ENCODE measurements at places on chromosomes 7 and 10.

GRCh38 chr10:43421201-43421507 lies 12.2 kb upstream of the HNRNPF start:
- H3K36me3 ChIP-seq, result no peaks in the 10 kb centered on the region
- DNase-seq, result no peak
- peaks cover 18% of the 10 kb centered on the region for H3K4me1 ChIP-seq
- H3K27ac ChIP-seq, result peak overlapping the region; percentile 93
- H3K27me3 ChIP-seq, result no peaks in the 10 kb centered on the region
- peak overlapping the region; percentile 88 for H3K4me3 ChIP-seq

- no peak for DNase-seq
- no peaks in the 10 kb centered on the region for H3K36me3 ChIP-seq
- no peak overlapping the region for H3K4me3 ChIP-seq
- peaks cover 14% of the 10 kb centered on the region for H3K27me3 ChIP-seq
- H3K27ac ChIP-seq, result no peak overlapping the region
Measured at GRCh38 chr10:99266383-99266782, 30.7 kb upstream of the HPSE2 start.

GRCh38 chr7:2107386-2108070 lies 125.2 kb downstream of the MAD1L1 start:
- peaks cover 57% of the 10 kb centered on the region for H3K4me1 ChIP-seq
- H3K4me3 ChIP-seq, result no peak overlapping the region
- no peak overlapping the region for H3K27ac ChIP-seq
- peaks cover 13% of the 10 kb centered on the region for H3K36me3 ChIP-seq

DNA sequence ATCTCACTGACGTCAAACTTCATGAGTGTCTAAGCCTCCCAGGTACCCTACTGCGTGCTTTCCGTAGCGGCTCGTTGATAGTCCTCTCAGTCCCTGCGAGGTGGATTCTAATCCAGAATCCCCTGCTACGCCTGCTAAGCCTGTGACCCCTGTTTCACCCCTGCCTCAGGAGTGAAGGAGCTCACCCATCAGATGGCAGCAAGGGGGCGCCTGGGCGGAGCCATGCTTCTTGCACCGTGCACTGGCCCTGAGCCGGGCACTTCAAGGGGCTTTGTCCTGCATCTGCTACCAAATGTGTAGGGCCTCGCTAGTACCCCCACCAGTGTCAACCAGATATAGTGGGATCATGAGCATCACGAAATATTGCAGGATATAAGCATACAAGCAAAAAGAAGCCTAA lies 918 bp upstream of the STRA8 start:
- no peak for DNase-seq
- no peaks in the 10 kb centered on the region for H3K4me1 ChIP-seq
- H3K27me3 ChIP-seq, result peaks cover 16% of the 10 kb centered on the region
- H3K27ac ChIP-seq, result no peak overlapping the region
- H3K4me3 ChIP-seq, result no peak overlapping the region
- H3K36me3 ChIP-seq, result no peaks in the 10 kb centered on the region

GRCh38 chr10:97465982-97466381 lies 20.0 kb downstream of the ZDHHC16 start:
- peak overlapping the region; percentile 22 for H3K27ac ChIP-seq
- H3K36me3 ChIP-seq, result peaks cover 26% of the 10 kb centered on the region
- H3K4me1 ChIP-seq, result peaks cover 24% of the 10 kb centered on the region
- H3K27me3 ChIP-seq, result no peaks in the 10 kb centered on the region
- H3K4me3 ChIP-seq, result no peak overlapping the region
- DNase-seq, result no peak

- no peak overlapping the region for H3K27ac ChIP-seq
- no peak overlapping the region for H3K4me3 ChIP-seq
- no peaks in the 10 kb centered on the region for H3K4me1 ChIP-seq
- DNase-seq, result no peak
- no peaks in the 10 kb centered on the region for H3K27me3 ChIP-seq
Measured at GRCh38 chr7:156327474-156327873, 313.1 kb upstream of the RNF32 start.

DNA sequence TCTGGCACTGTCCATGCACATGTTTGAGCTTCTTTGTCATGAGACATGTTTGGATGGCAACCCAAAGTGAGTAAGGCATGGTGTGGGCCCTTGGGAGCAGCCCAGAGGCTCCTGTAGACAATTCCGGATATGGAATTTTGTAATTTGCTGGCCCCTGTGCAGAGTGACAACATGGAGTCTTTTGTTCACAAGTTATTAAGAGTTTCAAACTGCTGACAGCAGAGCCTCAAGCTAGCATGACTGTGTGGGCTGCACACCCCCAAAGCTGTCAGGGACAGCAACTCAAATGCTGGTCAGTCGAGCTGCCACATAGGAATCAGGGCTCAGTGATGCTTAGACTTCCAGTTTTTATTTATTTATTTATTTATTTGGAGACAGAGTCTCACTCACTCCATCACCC lies 7.0 kb upstream of the MYL7 start:
- H3K4me3 ChIP-seq, result no peak overlapping the region
- DNase-seq, result no peak
- H3K27ac ChIP-seq, result no peak overlapping the region
- H3K36me3 ChIP-seq, result no peaks in the 10 kb centered on the region

GRCh38 chr7:132751244-132751647 lies 175.0 kb upstream of the PLXNA4 start:
- no peak overlapping the region for H3K27ac ChIP-seq
- H3K36me3 ChIP-seq, result peaks cover 10% of the 10 kb centered on the region
- peaks cover 12% of the 10 kb centered on the region for H3K4me1 ChIP-seq

DNA sequence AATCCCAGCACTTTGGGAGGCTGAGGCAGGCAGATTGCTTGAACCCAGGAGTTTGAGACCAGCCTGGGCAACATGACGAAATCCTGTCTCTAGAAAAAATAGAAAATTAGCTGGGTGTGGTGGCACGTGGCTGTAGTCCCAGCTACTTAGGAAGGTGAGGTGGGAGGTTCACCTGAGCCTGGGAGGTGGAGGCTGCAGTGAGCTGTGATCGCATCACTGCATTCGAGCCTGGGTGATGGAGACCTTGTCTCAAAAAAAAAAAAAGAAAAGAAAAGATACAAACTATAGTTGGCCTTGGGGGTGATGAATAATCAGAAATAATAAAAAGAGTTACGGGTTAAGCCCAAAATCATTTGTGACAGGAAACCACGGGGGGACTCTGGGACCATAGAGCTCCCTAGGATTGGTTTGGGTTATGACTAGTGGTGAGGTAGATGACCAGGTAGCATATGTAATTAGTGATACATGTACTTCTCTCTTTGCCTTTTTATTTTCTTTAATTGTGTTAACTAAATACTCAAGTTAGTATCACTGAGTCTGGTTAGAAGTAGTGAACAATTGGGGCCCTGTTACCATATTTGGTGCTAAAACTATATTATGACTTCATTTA lies 10.4 kb upstream of the ASCC1 start:
- H3K27ac ChIP-seq, result no peak overlapping the region
- DNase-seq, result no peak
- H3K4me3 ChIP-seq, result no peak overlapping the region
- H3K27me3 ChIP-seq, result no peaks in the 10 kb centered on the region

GRCh38 chr10:76080451-76080850 lies 649.0 kb downstream of the LRMDA start:
- H3K4me3 ChIP-seq, result no peak overlapping the region
- no peaks in the 10 kb centered on the region for H3K27me3 ChIP-seq
- peak; percentile 62 for DNase-seq

DNA sequence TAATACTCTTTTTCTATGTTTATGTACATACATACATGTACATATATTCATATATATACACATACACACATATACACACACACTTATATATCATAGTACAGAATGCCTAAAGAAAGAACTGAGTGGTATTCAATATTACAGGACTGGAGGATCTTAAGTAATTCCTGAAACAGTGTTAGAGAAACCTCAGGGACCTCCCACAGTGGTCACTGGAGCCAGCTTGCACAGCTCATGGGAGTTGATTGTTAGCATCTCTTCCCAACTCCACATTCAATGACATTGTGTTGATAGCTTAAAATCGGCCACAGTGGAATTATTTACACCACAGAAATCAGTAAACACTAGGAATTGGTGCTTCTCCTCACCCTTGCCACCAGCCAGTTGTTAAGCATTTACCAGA lies 6.0 kb downstream of the LRRC17 start:
- H3K4me3 ChIP-seq, result no peak overlapping the region
- H3K4me1 ChIP-seq, result peaks cover 27% of the 10 kb centered on the region
- H3K27ac ChIP-seq, result no peak overlapping the region
- no peaks in the 10 kb centered on the region for H3K27me3 ChIP-seq

- no peaks in the 10 kb centered on the region for H3K36me3 ChIP-seq
- DNase-seq, result no peak
- H3K27me3 ChIP-seq, result no peaks in the 10 kb centered on the region
- no peak overlapping the region for H3K4me3 ChIP-seq
- H3K4me1 ChIP-seq, result peaks cover 8% of the 10 kb centered on the region
- no peak overlapping the region for H3K27ac ChIP-seq
Measured at GRCh38 chr7:79604841-79605240, 151.4 kb upstream of the MAGI2 start.

- H3K27ac ChIP-seq, result no peak overlapping the region
- H3K36me3 ChIP-seq, result no peaks in the 10 kb centered on the region
- no peaks in the 10 kb centered on the region for H3K27me3 ChIP-seq
- H3K4me1 ChIP-seq, result no peaks in the 10 kb centered on the region
Measured at GRCh38 chr10:64011912-64012714, 490.9 kb downstream of the REEP3 start.

GRCh38 chr10:25818751-25819150 lies 115.3 kb upstream of the MYO3A start:
- H3K4me3 ChIP-seq, result no peak overlapping the region
- no peaks in the 10 kb centered on the region for H3K36me3 ChIP-seq
- no peak overlapping the region for H3K27ac ChIP-seq
- peaks cover 1% of the 10 kb centered on the region for H3K27me3 ChIP-seq
- H3K4me1 ChIP-seq, result no peaks in the 10 kb centered on the region

GRCh38 chr7:16055263-16055976 lies 365.9 kb downstream of the CRPPA start:
- no peak overlapping the region for H3K4me3 ChIP-seq
- no peaks in the 10 kb centered on the region for H3K36me3 ChIP-seq
- H3K4me1 ChIP-seq, result peaks cover 3% of the 10 kb centered on the region
- DNase-seq, result no peak
- no peaks in the 10 kb centered on the region for H3K27me3 ChIP-seq

GRCh38 chr10:30127120-30127541 lies 67.7 kb upstream of the JCAD start:
- no peak overlapping the region for H3K27ac ChIP-seq
- no peak overlapping the region for H3K4me3 ChIP-seq
- H3K27me3 ChIP-seq, result peaks cover 15% of the 10 kb centered on the region
- no peaks in the 10 kb centered on the region for H3K36me3 ChIP-seq
- no peaks in the 10 kb centered on the region for H3K4me1 ChIP-seq

DNA sequence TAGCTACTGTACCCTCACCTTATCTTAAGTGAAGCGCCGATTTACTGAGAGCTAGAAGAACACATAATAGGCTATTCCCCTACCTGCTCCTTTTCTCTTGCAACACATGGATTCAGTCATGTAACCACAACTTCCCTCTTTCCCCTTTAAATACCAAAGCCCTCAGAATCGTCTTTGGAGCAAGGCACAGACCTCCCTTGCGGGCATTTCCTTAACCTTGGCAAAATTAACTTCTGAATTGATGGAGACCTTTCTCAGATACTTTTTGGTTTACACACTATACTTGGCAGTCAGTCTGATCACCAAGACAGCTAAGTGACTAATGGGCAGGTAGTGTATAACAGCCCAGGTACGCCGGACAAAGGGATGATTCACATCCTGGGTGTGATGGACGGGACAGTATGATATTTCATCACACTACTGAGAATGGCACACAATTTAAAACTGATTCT lies 72.7 kb upstream of the SEC61G start:
- H3K27ac ChIP-seq, result no peak overlapping the region
- peaks cover 15% of the 10 kb centered on the region for H3K4me1 ChIP-seq
- peaks cover 4% of the 10 kb centered on the region for H3K27me3 ChIP-seq
- H3K4me3 ChIP-seq, result no peak overlapping the region
- no peak for DNase-seq
- H3K36me3 ChIP-seq, result peaks cover 5% of the 10 kb centered on the region

DNA sequence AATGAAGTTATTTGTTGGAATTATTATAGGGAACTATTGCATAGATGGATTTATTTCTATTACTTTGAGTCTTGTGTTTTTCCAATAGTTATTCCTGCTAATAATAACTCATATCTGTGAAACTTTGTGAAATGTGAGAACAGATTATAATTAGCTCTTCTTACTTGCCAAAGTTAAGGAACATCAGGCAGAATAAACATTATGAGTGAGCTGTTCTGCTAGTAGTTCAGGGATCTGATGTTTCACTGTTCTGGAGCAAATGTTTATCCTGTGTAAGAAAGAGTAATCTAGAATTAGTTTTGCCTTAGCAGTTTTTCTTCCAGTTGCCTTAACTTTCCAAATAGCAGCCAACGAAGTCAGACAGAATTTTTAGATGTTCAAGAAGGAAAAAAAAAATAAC lies 245.2 kb upstream of the PLXDC2 start:
- no peaks in the 10 kb centered on the region for H3K36me3 ChIP-seq
- no peak overlapping the region for H3K27ac ChIP-seq
- no peaks in the 10 kb centered on the region for H3K4me1 ChIP-seq
- no peak overlapping the region for H3K4me3 ChIP-seq
- H3K27me3 ChIP-seq, result no peaks in the 10 kb centered on the region
- DNase-seq, result no peak

GRCh38 chr7:91565499-91566401 lies 301.5 kb downstream of the FZD1 start:
- H3K4me3 ChIP-seq, result peak overlapping the region; percentile 51
- H3K36me3 ChIP-seq, result no peaks in the 10 kb centered on the region
- peaks cover 16% of the 10 kb centered on the region for H3K27me3 ChIP-seq
- H3K4me1 ChIP-seq, result peaks cover 38% of the 10 kb centered on the region

DNA sequence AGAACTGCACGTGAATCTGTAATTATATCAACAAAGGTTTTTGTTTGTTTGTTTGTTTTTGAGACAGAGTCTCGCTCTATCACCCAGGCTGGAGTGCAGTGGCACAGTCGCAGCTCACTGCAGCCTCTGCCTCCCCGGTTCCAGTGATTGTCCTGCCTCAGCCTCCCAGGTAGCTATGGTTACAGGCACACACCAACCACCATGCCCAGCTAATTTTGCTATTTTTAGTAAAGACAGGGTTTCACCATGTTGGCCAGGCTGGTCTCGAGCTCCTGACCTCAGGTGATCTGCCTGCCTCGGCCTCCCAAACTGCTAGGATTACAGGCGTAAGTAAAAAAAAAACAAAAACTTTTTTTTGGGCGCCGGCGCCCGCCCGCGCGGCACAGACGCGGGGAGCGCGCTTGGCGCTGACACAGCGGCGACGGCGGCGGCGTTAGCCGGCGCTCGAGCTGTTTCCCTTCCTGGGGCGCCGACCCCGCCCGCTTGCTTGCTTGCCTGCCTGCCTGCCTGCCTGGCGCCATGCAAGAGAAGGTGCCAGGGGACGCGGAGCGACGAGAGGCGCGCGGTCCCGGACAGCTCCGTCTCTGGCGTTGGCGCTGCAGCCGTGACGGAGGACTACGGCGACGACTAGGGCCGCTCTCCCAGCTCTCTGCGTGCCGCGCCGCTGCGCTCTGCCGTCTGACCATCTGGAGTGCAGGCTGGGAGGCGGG lies 171.4 kb upstream of the NUPR2 start:
- H3K4me1 ChIP-seq, result no peaks in the 10 kb centered on the region
- H3K4me3 ChIP-seq, result no peak overlapping the region
- no peaks in the 10 kb centered on the region for H3K36me3 ChIP-seq
- no peak for DNase-seq
- H3K27ac ChIP-seq, result no peak overlapping the region

- peaks cover 38% of the 10 kb centered on the region for H3K4me1 ChIP-seq
- peaks cover 51% of the 10 kb centered on the region for H3K27me3 ChIP-seq
- no peaks in the 10 kb centered on the region for H3K36me3 ChIP-seq
- no peak for DNase-seq
- no peak overlapping the region for H3K27ac ChIP-seq
Measured at GRCh38 chr10:99234041-99234790, 1.4 kb downstream of the HPSE2 start.
